T-cell (primary cell): ENCODE measurements at places on chromosomes 3 and 15.

GRCh38 chr15:79593119-79593869 lies 161.2 kb downstream of the MINAR1 start:
- DNase-seq: no peak
- peaks cover 14% of the 10 kb centered on the region for H3K27me3 ChIP-seq
- H3K4me3 ChIP-seq: no peak overlapping the region
- no peaks in the 10 kb centered on the region for H3K4me1 ChIP-seq
- no peaks in the 10 kb centered on the region for H3K36me3 ChIP-seq

- peaks cover 23% of the 10 kb centered on the region for H3K4me1 ChIP-seq
- no peak overlapping the region for H3K4me3 ChIP-seq
- no peaks in the 10 kb centered on the region for H3K27me3 ChIP-seq
- H3K27ac ChIP-seq: peak overlapping the region; percentile 89
Observed at GRCh38 chr3:157127831-157128767, 31.8 kb downstream of the CCNL1 start.

DNA sequence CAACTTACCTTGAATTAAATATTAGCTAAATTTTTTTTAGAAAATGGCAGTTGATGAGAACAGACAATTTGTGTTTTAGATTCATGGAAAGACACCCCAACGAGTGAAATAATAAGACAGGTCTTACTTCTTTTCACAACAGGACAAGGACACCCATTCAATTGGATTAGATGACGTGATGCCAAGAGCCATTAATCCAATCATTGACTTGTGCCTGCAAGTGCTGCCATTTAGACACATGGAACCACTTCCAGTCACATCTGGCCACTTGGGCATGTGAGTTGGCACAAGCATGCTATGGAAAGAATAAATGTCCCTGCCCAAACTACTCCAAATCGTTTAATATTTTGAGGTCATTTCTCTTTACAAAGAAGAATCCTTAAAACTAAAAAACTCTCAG lies 1308.8 kb downstream of the ROBO2 start:
- no peaks in the 10 kb centered on the region for H3K4me1 ChIP-seq
- no peak overlapping the region for H3K4me3 ChIP-seq
- DNase-seq: no peak
- no peaks in the 10 kb centered on the region for H3K27me3 ChIP-seq
- H3K27ac ChIP-seq: no peak overlapping the region

DNA sequence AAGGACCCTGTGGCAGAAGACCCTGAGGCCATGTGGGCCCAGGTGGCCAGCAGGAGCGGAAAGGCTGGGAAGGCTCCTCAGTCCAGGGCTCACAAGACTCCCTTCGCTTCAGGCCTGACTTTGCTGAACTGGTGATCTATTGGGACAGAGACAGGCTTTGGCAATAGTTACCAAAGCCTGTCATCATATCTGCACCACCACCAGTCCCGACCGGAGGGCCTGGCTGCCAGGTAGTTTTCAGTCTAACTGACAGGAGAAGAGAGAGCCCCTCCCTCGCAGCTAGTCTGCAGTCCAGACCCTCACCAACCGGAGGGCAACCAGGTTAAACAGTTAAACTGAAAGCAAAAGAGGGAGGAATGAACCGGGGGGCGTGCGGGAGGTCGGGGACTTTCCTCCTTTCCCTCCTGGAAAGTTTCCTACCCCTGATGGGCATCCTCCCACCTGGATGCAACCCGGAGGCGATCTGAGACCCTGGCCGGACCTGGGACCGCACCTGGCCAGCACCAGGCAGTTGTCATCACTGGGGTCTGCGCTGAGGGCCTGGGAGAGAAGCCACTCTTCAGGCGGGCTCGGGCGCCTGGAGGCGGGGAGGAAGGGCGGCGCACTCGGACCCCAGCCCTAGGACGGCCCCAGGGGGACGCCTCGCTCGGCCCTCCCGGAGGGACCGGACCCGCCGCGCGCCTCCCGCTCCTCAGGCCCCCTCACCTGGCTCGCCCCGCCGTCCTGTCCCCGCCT lies 435 bp downstream of the RAB27A start:
- peak; percentile 17 for DNase-seq
- H3K4me1 ChIP-seq: peaks cover 35% of the 10 kb centered on the region
- H3K4me3 ChIP-seq: peak overlapping the region; percentile 92

DNA sequence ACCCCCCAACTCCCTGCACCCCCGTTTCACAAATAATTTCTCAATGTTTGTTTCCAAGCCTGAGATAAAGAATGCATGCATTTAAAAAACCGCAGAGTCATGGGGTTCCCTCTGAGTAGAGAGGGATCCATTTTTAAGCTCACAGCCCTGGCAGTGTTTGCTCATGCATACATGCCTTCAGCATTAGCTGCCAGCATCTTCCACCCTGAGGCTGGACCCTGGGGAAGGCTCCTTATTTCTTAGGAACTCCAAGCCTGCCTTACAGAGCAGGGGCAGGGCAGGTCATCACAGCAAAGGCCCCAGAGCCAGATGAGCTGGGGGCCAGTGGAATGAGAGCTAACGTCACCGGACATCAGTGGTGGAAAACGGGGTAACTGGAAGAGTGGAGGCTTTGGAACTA lies 31.3 kb downstream of the TLE3 start:
- no peak overlapping the region for H3K27ac ChIP-seq
- peaks cover 31% of the 10 kb centered on the region for H3K36me3 ChIP-seq
- H3K27me3 ChIP-seq: no peaks in the 10 kb centered on the region
- no peak for DNase-seq
- H3K4me1 ChIP-seq: no peaks in the 10 kb centered on the region

- H3K4me3 ChIP-seq: no peak overlapping the region
- DNase-seq: no peak
- no peaks in the 10 kb centered on the region for H3K36me3 ChIP-seq
Observed at GRCh38 chr3:155185631-155186071, 105.5 kb downstream of the MME start.

GRCh38 chr15:25804451-25804850 lies 58.7 kb downstream of the ATP10A start:
- DNase-seq: no peak
- peaks cover 18% of the 10 kb centered on the region for H3K4me1 ChIP-seq
- H3K36me3 ChIP-seq: no peaks in the 10 kb centered on the region
- H3K4me3 ChIP-seq: no peak overlapping the region

DNA sequence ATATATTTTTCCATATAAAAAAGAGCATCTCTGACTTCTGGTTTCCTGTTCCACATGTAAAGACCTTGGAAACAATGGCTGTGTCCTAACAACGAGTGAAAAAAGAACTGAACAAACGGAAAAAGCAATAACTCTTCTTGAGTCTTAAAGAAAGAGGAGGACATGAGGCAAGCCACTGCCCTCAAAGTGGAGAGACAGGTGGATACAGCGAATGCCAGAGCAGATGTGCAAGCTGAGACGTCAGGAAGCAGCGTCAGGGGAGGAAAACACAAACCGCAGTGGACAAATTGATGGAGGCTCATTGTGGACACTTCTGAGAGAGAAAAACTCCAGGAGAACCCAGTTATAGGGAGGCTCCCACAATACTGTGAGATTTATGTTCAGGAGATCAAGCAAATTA lies 208.0 kb upstream of the MME start:
- H3K27me3 ChIP-seq: no peaks in the 10 kb centered on the region
- no peaks in the 10 kb centered on the region for H3K4me1 ChIP-seq
- no peak for DNase-seq
- H3K4me3 ChIP-seq: no peak overlapping the region
- no peaks in the 10 kb centered on the region for H3K36me3 ChIP-seq
